Heart left ventricle (tissue), 16 donors: ENCODE measurements at places on chromosomes 1 and 21. TPM values are rescaled to one million over a fixed set of nuclear protein-coding genes. Genes with fewer than 3 reads are reported as not detected.

DNA sequence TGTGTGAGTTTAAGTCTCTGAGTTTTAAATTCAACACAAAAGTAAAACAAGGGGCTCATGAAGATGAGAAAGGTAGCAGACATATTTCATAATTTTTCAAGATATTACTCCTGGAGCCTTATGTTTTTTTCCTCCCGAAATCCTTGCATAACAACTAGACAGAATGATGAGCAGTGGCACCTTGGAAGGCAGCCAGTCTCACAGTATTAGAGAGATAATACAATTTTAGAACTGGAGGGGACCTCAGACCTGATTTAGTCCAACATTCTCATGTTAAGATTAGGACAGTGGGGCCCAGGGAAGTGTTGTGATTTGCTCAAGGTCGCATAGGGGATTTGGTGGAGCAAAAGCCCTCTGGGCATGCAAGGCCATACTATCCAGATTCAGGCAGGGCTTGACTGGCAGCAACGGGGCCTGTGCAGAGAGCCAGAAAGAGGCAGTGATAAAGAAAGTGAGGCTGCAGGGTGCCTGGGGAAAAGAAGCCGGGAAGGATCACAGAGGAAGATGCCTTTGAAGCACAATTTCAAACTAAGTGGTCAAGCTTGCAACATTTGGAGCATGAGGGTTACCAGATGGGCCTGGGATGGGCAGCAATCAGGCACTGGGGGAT lies 31.4 kb upstream of the BCL9 start:
- H3K27me3 ChIP-seq, result no peaks in the 10 kb centered on the region
- no peak for DNase-seq
- H3K4me3 ChIP-seq, result no peak overlapping the region

DNA sequence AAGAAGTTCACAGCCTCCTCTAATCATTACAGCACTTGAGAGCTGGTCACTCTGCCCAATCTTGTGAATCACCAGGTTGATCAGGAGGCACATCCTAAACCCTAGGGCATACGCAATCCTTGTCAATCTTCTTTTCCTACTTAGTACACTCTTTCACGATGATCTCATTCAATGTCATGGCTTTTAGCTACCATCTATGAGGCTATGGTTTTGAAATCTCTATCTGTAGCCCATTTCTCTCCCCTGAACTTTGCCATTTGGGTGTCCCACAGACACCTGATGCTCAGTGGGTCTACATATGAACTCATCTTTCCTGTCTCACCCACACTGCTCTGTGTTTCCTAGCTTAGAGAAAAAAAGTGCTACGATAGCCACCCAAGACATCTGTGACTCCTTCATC lies 1.9 kb upstream of the MED18 start:
- no peak overlapping the region for H3K4me3 ChIP-seq
- no peak overlapping the region for H3K27ac ChIP-seq
- no peak for DNase-seq
- no peaks in the 10 kb centered on the region for H3K27me3 ChIP-seq
- H3K36me3 ChIP-seq, result peaks cover 16% of the 10 kb centered on the region

SPATA45 gene
- polyA plus RNA-seq, result not detected

PBX1 gene
- 28.7 TPM for polyA plus RNA-seq

GRCh38 chr1:223670458-223671159 lies 5.1 kb upstream of the CAPN8 start:
- no peaks in the 10 kb centered on the region for H3K36me3 ChIP-seq
- no peak overlapping the region for H3K4me3 ChIP-seq
- H3K4me1 ChIP-seq, result no peaks in the 10 kb centered on the region
- peaks cover 3% of the 10 kb centered on the region for H3K27me3 ChIP-seq
- no peak for DNase-seq

NBPF6 gene
- polyA plus RNA-seq, result not detected

CD52 gene
- polyA plus RNA-seq, result 9.9 TPM

DNA sequence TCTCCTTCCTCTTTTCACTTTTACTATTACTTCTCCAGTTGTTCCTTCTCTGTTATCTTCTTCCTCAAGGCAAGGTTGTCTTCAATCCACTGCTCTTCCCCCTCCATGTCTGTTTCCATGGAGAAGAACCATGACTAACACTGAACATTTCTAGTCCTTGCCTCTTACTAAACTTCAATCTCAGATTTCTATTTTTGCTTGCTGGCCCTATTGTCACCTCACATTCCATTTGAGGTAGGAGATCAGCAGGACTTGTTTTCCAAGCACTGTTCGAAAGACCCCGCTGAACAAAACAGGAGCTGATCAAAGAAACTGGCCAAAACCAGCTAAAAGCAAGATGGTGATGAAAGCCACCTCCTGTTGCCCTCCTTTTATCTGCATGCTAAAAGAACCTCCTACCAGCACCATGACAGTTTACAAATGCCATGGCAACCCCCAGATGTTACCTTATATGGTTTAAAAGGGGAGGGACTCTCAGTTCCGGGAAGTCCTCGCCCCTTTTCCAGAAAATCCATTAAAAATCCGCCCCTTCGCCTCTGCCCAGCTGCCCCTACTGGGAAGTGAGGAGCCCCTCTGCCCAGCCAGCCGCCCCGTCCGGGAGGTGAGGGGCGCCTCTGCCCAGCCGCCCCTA lies 22.6 kb downstream of the GON4L start:
- H3K4me3 ChIP-seq, result no peak overlapping the region
- H3K4me1 ChIP-seq, result no peaks in the 10 kb centered on the region
- H3K36me3 ChIP-seq, result no peaks in the 10 kb centered on the region
- no peak overlapping the region for H3K27ac ChIP-seq

CRYAA gene
- not detected for polyA plus RNA-seq
